Amygdala (tissue), 56 donors: ENCODE measurements at places on chromosomes 3 and 15.

DNA sequence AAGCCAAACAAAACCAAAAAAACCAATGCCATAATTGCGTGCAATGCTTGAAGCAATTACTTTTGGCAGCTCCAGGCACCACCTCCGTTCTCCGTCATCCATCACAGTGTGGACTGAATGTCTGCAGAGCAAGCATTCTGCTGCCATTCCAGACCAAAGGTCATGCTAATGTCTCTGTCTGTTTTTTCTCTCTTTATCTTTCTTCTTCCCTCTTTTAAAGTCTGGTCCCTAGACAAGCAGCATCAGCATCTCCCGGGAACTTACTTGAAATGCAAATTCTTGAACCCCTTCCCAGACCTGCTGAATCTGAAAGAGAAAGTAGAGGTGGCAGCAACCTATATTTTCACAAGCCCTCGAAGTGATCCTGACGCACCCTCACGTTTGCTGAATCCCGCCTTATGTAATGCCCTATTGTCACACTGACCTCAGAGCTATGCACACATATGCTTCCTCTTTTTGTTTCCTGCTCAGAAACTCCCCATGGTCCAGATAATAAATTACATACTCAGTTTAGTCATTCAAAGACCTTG is 297.3 kb upstream of the PROK2 start:
- no peak for DNase-seq

DNA sequence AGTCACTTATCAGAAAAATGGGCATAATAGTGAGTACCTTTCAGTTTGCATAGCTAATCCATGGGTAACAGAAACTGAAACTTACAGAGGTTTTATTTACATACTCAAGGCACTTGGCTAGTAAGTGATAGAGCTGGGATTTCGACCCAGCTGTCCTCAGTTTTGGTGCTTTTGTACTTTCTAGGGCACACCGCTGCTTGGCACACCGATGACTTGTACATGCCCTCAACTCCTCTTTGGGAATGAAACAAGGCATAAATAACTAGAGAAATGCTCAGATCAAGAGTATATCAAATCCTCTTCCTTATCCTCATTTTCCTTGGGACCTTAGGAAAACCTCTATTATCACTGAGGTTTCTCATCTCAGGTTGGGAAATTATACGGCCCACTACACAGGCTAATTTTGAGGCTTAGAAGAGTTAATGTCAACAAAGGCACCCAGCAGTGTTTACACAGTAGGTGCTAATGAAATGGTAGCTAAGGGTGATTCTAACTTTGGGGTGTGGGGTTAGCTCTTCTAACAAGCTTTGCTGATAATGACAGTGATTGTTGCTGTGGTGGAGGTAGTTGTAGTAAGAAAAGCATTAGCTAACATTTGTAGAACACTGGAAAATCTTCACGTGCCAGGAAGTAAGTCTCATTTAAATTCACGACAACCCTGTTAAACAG is 20.3 kb upstream of the DGKG start:
- DNase-seq, result no peak

DNA sequence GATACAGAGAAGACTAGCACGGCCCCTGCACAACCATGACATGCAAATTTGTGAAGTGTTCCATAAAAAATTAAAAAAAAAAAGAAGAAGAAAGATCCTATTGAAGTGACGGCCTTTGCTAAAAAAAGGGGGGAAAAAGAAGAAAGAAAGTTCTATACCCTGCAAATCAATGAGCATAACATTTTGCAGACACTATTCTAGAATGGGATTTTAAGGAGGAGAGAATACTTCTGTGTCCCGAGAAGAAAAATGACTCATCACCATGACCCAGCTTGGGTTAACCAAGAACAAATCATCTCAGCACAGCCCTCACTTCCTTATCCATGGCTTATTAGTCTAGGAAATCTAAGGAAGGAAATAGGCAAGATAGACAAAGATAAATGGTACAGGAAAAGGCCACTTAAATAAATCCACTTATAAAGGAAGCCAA is 7.4 kb upstream of the SH3BP5 start:
- DNase-seq, result no peak

- DNase-seq, result no peak
Measured at GRCh38 chr15:89813381-89814111, 1.1 kb downstream of the ANPEP start.

DNA sequence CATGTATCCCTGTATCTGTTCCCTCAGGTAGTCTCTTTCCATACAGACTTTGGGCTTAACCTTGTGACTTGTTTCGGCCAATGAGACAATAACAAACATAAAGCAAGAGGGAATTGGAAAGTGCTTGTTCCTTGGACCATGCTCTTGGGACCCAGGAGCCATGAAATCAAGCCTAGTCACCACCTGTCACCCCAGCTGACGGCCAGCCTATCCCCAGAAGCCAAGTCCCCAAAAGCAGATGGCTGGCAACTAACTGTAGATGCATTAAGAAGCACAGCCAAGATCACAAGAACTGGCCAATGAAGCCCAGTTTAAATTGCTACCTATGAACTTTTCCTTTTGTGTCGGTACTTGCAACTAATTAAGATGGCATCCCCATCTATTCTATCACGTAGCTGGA is 822.0 kb downstream of the CADM2 start:
- no peak for DNase-seq
